Inflammatory macrophage (primary cell): ENCODE measurements at places on chromosomes 1 and 21.

- DNase-seq, result no peak
Observed at GRCh38 chr1:81978945-81979344, 178.2 kb downstream of the ADGRL2 start.

DNA sequence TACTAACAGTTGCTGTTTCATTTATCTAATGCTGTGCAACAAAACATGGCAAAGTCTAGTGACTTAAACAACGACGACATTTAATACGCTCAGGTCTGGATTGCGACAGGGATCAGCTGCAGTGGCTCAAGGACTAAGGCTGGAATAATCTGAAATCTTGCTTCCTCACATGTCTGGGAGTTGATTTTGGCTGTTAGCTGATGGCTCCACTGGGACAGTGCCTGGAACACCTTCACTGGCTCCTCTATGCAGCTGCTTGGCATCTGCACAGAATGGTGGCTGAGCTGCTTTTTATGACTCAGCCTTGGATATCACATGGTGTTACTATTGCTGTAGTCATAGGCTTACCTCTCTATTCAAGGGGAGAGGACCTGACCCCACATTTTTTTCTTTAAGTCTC lies 24.0 kb upstream of the BTG3 start:
- no peak for DNase-seq

- DNase-seq, result no peak
Observed at GRCh38 chr1:66374148-66374547, 159.8 kb upstream of the SGIP1 start.

DNA sequence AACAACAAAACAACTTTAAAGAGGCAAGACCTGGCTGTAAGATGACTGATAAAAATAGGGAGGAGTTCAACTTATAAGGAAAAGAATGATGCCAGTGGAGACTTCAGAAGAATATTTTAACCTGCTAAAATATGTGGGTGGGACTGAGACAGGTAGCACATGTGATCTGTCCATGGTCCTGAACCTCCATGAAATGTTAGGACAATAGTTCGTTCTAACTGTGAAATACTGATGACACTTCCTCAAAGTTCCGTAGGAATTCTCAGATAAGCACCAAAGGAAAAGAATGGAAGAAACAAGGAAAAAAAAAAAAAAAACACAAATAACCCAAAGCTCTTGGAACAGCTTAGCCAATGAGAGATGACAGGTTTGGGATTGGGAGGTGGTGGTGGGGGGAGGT lies 44.7 kb downstream of the CDC42BPA start:
- no peak for DNase-seq

GRCh38 chr21:41378849-41379248 lies 17.0 kb downstream of the MX2 start:
- DNase-seq, result no peak

DNA sequence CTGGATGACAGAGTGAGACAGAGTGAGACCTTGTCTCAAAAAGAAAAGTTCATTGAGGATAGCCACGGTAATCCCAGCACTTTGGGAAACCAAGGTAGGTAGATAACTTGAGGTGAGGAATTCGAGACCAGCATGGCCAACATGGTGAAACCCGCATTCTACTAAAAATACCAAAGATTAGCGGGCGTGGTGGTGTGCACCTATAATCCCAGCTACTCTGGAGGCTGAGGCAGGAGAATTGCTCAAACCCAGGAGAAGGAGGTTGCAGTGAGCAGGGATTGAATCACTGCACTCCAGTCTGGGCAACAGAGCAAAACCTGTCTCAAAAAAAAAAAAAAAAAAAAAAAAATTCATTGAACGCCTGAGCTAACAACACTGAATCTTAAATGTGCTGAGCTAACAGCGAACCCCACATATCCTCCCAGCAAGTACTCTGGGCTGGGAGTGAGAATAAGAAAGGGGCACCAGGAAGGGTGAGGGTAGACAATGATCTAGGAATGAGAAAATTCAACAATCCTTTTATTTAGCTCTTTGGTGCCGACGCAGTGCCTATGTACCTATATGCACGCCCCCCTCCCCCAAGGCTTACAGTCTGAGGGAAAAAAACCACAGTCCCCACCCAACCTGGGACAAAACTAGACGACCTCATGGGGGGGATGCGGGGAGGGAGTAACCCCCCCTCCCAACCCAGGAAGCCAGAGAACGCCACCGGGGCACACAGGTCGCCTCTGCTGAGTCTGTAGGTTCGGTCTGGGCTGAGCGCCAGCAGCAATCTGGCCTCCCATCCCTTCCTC lies 1.4 kb upstream of the CACNA1S start:
- no peak for DNase-seq

- DNase-seq, result no peak
Observed at GRCh38 chr1:117959364-117959763, 29.8 kb downstream of the WDR3 start.

DNA sequence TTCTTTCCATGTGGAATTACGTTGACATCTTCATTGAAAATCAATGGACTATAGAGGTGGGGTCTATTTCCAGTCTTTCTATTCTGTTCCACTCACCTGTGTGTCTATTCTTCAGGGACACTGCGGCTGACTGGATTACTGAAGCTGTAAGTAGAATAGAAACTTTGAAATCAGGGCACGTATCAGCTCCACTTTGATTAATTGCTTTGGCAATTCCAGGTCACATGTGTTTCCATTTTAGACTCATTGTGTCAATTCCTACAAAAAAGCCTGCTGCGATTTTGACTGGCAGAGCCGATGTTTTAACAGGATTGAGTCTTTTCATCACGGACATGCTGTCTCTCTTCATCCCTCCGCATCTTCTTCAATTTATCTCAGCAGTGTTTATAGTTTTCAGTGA lies 20.9 kb upstream of the RNF223 start:
- DNase-seq, result no peak

GRCh38 chr1:25534410-25534788 lies 9.0 kb upstream of the LDLRAP1 start:
- no peak for DNase-seq

DNA sequence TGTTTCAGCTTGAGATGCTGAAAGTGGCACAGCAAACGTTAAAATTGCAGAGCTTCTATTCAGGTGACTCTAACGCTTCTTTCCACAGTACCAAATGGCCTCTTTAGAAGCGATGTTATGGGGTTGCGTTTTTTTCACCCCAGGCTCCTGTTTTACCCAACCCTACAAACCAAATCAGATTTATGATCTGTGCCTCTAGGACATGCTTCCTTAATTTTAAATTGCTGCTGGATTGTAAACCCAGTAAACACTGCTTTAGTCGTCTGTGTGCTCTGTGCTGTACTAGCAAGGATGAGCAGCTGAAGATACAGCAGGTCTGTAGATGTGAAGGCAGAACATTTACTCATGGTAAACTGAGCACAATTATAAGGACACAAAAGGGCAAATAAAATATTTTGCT lies 13.0 kb downstream of the KCNK2 start:
- no peak for DNase-seq

DNA sequence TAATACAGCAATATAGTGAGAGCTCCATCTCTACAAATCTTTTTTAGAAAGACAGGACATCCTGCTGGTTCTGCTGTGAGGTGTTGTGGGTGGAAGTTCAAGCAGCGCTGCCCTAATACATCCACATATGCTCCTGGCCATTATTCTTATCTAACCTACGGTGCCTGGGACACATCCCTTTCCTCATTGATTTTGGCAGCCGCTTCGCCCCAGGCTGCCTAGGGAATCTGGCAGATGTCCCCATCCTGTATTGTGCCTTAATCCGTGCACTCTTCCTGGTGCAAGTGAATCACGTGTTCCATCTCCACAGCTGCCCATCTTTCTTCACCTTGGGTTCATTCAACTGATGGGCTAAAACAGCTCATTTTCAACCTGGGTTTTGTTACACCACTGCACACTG lies 3.1 kb upstream of the UBE2G2 start:
- no peak for DNase-seq

GRCh38 chr1:106957795-106958194 lies 98.7 kb upstream of the PRMT6 start:
- DNase-seq, result no peak

DNA sequence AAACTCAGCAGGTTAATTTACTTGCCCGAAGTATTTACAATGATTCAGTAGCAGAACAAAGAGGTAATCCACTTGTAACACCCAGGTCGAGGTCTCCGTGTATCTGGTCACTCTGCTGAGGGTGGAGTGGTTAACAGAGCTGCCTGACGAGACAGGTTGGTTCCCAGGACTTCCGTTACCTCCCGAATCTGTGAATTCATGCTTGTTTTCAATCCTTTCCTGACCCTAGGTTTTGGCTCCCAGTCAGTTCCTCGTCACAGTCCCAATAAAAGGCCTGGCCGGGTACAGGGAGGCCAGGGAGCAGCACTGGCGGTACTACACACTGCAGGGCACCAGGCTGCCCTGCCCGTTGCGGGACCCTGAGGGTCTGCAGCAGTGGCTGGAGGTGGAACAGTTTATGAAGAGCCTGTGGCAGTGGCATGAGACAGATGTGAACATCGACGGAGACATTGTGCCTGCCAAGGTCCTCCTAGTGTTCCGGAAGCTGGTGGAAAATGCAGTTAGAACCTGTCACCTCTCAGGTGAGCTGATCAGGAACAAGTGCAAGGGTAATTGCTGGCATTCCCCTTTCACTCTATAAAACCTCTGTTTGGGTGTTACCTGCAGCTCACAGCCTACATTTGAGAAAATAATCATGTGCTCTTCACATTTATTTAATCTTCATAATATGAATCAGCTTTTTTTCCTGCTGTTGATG lies 12.8 kb downstream of the MAB21L3 start:
- no peak for DNase-seq

DNA sequence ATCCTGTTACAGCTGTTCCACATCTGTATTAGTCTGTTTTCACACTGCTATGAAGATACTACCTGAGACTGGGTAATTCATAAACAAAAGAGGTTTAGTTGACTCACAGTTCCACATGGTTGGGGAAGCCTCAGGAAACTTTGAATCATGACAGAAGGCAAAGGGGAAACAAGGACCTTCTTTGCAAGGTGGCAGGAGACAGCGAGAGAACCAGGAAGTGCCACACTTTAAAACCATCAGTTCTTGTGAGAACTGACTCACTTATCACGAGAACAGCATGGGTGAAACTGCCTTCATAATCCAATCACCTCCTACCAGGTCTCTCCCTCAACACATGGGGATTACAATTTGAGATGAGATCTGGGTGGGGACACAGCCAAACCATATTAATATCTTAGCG lies 110.3 kb upstream of the TRABD2B start:
- DNase-seq, result peak; percentile 15

DNA sequence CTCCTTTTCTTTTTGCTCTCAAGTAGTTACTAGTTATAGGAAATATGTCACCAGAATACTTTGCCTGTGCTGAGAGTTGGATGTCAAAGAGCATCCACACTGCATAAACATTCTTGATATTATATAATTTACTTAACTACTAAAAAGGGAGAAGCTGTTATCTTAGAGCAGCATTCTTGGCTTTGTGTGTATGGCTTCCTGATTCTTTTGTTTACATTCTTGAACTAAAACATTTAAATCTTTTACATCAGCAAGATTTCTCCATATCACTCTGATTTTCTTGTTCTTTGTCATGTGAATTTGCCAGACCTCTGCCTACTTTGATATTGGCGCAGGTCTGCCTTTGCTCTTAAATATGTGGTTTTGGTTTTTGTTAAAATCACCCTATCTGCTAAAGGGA lies 48.8 kb downstream of the SUCO start:
- no peak for DNase-seq

- DNase-seq, result no peak
Observed at GRCh38 chr1:16168622-16169360, 12.9 kb upstream of the EPHA2 start.

DNA sequence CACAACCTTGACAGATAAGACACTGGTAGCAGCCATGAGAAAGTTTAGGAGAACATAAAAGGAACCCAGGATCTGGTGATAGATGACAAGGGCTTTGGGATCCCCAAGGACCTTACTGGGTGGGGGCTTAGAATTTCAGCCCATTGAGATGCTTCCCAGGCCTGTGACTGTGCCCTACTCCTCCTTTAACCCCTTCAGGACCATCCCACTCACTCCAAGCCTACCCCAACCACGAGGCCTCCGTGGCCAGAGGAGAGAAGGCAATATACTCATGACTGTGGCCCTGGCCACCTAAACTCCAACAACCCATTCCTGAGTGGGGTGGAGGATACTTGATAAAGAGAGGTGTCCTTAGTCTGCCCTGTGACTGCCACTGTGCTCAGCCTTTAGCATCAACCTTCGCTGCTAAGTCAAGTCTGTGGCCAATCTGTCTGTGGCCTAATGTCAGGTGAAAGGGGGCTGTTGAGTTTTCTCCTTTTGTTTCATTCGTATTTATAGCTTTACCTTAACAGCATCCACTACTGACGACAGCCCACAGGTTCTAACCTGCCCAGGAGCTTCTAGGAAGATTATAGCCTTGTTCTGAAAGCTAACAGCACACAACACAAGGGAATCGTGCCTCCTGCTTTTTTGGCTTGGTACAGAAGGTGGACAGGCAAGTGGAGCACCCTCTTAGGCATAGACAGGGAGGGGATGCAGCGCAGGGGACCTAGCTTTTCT lies 16.9 kb upstream of the BCAR3 start:
- DNase-seq, result no peak

DNA sequence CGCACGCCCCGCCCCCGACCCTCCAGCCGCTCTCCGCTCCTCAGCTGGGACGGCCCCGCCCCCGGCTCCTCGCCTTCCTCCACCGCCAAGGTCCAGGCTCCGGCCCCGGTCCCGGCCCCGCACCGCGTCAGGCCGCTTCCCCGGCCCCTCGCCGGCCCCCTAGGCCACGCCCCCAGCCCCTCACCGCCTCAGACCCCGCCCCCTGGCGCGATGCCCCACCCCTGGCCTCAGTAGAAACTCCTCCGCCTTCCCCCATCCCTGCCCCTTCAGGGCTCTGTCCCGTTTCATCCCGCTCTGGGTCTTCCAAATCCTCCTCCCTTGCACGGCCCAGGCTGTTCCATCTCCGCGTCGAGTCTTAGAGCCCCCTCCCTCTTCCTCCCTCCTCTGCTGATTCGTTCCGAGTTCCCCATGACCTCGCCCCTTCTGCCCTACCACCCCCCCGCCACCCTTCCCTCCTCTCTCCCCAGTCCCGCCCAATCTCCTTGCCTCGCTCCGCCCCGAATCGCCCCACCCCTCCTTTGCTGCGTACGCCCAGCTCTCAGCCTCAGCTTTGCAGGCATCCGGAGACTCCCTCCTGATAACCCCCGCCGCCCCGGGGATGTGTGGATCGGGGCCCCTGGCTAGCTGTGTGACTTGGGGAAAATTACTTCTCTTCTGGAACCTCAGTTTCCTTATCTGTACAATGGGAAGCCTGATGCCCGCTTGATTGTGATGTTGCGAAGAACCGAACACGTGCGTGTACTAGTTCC lies 448 bp upstream of the ASAP3 start:
- peak; percentile 55 for DNase-seq

DNA sequence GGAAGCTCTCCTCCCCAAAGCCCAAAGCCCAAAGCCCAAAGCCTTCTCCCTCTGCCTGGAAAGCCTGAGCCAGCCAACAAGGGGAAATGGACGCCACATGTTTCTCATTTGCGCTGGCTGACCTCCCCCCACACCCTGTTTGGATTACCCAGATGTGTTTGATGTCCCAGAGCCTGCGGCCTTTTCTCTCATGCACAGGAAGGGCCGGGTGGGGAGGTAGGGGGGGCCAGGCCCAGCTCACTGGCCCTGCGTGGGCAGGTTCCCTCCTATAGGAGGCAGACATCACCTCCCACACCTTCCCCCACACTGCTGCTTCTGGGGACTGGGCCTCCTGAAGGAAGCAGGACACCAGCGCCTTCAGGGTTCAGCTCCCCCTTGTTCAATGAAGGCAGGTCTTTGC lies 116.3 kb downstream of the NAV1 start:
- no peak for DNase-seq

GRCh38 chr1:153343811-153344717 lies 4.6 kb downstream of the PGLYRP4 start:
- no peak for DNase-seq

- no peak for DNase-seq
Observed at GRCh38 chr21:45982758-45983648, 1.4 kb downstream of the COL6A1 start.
